Hematopoietic multipotent progenitor cell treated with erythropoietin and hydrocortisone succinate and interleukin-3 and kit ligand, for 15 days (in vitro differentiated cells): ENCODE measurements at places on chromosomes 2 and 18.

GRCh38 chr2:133054297-133054696 is 384.3 kb upstream of the LYPD1 start:
- DNase-seq = no peak

GRCh38 chr2:144099340-144099739 is 420.6 kb downstream of the ZEB2 start:
- no peak for DNase-seq

DNA sequence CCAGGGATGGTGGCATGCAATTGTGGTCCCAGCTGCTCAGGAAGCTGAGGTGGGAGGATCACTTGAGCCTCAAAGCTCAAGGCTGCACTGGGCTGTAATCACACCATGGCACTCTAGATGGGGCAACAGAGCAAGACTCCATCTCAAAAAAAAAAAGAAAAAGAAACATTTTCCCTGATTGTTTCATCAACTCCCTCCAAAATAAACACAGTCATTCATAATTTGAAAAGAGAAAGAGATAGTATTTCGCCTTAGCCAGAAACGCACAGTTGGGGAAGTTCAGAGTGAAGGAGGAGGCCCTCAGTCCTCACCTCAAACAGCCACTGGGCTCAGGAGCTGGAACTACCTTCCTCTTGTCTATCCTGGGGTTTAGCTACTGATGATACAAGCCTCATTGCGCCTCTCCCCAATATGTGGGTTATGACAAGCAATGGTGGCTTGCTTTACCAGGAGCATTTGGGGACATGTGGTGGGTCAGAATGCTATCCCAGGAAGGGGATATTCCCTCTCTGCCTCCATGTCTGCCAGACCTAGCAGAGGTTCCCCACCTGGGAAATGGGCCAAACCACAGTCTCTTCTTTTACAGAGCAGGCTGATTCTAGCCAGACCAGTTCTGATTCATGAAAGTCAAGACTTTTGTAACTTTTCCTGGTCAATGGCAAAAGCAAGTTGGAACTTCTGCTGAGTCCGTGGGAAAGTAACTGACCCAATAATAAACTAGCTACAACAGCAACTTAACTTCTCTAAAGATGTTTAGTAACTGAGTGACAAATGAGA is 22.2 kb upstream of the TMEM87B start:
- DNase-seq = no peak

- DNase-seq = no peak
Observed at GRCh38 chr2:161283926-161284325, 24.3 kb upstream of the PSMD14 start.

DNA sequence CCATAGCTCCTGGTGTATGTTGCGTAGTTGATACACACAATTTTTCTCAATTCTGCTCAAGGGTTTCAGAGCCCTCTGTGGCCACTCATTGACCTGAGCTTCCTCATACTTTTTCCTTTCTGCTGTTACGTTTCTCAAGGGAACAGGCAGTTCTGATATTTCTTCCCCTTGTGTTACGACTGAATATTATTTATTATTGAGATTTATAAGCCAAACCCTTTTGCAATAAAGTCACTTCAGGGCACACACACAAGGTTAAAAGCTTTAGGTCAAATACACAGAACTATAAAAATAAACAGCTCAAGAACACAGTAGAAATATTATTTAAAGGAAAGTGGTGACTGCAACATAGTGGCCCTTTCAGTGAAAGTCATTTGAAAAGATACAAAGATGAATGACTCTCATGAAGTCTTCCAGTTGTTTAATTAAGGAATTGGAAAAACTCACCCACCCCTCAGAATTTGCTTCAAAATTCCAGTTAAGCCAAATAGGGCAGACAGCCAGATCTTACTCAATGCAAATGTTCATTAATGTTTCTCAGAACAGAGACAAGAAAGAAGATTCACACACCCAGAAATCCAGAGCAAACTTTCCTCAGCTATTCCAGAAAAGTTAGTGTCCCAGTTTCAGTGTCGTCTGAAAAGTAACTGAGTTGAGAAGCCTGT is 179.7 kb downstream of the TRIB2 start:
- DNase-seq = no peak

DNA sequence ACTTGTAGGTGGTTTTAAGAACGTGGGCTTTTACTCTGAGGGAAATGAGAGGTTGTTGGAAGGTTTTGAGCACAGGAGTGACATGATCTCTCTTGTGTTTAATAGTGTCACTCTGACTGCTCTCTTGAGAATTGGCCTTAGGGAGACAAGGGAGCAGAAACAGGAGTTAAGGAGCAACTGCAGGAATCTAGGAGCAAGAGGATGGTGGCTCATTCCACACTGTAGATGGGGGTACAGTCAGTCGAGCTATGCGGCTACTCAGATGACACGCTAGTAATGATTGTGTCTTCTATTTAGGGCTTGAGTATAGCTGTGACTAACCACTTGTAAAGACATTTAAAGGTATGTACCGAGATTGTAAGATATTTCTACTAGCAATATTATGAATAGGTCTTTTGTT is 87.4 kb downstream of the RPRM start:
- no peak for DNase-seq

GRCh38 chr2:111044066-111044465 is 76.6 kb upstream of the BCL2L11 start:
- no peak for DNase-seq

DNA sequence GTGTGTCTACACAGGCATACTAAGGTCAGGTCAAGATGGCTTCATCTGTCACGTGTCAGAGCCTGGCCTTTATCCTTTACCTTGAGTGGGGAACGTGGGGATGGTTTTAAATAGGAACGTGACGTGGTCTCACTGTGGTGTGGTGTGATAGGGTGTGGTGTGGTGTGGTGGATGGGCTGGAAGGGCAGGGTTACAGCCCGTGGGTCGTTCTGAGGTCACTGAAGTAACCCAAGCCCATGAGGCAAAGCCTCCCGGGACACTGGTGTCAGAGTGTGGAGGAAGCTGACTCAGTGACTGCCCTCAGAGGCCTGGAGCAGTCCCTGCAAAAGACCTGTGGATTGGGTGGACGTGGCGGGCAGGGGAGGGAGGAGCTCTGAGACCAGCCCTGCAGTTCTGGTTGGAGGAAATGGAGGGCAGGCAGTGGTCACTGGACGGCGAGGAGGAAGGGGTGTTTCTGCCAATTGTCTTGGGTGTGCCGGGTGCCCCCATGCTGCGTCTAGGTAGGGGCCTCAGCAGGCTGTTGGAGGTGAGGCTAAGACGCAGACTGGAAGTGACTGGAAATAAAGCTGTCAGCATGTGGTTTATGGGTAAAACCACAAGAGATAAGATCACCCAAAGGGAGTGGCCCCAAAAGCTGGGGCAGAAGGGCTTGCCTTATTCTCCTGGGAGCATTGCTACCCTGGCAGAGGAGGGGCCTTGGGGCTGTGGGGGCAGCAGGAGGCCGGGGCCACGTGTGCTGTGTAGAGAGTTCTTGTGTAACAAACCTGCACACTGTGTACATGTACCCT is 84.8 kb downstream of the SH3RF3 start:
- DNase-seq = no peak

DNA sequence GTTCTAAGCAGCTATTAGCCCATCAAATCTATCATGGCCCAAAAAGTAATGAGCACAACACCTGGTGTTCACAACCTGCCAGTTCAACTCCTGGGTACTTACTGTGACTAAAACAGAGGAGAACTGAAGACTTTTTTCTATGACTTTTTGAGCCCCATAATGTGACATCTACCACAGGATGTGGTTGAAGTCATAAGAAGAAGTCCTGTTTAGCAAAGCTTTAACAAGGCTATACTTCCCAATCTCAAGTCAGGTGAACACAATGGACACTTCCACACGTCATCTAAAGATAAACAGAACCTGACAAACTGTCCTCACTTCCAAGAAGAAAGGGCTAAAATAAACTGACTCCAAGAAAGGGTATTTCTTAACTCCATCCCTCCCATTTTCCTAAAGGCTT is 138.8 kb downstream of the ATAD2B start:
- no peak for DNase-seq

GRCh38 chr18:36075862-36076587 is 8.7 kb upstream of the RPRD1A start:
- no peak for DNase-seq

- DNase-seq = no peak
Observed at GRCh38 chr2:204145791-204146190, 209.2 kb downstream of the ICOS start.

DNA sequence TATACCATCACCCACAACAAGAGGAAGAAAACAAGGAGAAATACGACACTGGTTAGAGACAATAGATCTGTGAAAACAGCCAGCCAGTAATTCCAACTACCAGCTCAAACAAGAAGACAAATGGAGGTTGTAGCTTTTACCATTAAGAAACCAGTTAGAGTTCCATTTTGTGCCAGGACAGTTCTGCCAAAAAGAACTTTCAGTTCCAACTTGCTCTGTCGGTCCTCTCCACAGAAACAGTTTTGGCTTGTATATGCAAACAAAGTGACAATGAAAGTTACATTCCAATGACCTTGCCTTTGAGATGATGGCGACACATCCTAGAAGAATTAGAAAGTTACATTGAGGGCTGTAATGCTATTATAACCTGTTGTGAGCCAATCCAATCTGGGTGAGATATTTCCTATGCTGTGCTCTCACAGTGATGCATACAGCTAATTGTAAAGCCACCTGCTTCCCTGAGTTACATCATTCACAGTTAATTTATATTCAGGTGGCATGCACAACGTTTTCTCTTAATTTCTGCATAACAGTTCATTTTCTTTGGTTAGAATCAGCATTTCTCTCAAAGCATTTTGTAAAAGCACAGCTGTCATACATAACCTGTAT is 1378.4 kb upstream of the PIK3C3 start:
- no peak for DNase-seq

DNA sequence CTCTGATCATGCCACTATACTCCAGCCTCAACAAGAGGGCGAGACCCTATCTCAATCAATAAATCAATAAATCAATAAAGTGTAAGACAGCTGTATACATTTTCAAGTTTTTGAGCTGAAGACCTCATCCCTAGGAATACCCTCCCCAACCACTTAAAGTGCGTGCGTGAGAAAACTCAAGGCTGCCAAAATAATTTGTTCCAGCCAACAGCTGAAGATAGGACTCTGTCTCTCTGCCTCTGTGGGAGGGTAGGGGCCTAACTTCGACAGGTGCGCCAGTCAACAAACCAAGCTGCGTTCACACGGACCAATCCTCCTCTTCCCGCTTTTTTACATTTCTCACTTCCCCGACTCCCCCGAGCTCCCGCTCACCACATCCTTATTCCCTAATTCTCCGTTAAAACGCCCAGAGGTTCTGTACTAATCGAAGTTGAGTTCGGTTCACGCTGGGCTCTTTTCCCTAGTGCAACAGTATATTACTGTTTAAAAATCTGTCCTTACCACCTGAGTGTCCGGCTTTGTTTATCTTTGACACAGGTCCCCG is 618 bp downstream of the POLR2D start:
- peak; percentile 33 for DNase-seq

DNA sequence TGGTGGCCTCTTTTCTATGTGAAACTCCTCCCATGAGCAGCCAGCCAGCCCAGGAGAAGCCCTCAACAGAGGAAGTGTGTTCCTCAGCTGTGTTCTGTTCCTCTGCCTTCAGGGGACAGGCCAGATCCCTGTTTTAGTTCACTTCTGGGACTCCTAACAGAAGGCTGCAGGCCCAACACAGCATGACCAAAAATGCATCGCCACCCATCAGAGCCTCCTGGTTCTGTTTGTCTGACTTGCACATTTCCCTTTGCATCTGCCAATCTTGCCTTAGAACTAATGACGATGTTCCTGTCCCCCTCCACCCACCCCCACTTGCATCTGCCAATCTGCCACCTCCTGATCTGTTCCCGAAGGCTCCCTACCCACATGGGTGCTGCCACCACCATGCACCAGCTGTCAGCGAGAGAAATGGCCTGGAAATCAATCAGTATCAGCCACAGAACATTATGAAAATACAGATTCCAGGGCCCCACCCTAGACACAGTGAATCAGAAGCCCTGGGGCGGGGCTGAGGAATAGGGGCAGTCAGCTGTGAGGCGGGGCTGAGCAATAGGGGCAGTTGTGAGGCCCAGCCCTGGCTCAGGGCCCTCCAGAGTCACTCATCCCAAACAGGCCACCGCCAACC is 51.0 kb downstream of the FAM168B start:
- DNase-seq = no peak

- no peak for DNase-seq
Observed at GRCh38 chr2:205324355-205324754, 357.9 kb upstream of the NRP2 start.

DNA sequence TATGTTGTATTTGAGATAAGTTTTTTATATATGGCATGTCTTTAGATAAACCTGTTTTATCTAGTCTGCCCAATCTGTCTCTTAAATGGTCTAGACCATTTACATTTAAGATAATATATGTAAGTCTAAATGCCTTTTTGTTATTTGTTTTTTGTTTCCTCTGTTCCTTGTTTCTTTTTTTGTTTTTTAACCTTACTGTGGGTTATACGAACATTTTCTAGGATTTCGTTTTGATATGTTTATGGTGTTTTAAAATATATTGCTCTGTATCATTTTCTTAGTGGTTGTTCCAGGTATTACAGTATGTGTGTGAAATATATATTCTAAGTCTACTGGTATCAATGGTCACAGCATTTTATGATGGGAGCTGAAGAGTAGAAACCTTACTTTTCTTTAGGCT is 13.3 kb downstream of the BCL2L11 start:
- DNase-seq = peak; percentile 36

DNA sequence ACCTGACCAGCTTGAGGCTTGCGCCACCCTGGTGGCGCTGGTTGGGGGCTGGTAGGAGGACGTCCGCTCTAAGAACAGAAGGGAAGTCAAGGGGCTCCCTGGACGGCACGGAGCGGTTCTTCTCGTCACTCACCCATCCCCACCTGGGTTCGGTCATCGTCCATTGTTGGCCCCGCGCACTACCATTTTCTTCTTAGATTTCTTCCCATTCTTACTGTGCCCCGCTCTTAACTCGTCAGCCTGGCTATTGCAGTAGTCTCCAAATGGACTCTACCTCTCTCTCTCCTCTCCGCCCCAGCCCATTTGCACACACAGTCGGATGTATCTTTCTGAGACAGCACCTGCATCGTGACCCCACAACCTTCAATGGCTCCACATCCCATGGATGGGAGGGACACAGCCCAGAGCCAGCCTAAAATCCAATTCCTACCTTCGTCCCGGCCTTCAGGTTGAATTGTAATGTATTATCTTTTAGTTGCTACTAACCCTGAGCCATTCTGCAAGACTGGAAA is 814 bp upstream of the RAB1A start:
- DNase-seq = no peak

GRCh38 chr2:118089139-118089800 is 999 bp downstream of the INSIG2 start:
- DNase-seq = peak; percentile 28

GRCh38 chr2:219079417-219079816 is 18.7 kb upstream of the IHH start:
- DNase-seq = no peak

- no peak for DNase-seq
Observed at GRCh38 chr18:13254971-13255927, 36.7 kb downstream of the LDLRAD4 start.

DNA sequence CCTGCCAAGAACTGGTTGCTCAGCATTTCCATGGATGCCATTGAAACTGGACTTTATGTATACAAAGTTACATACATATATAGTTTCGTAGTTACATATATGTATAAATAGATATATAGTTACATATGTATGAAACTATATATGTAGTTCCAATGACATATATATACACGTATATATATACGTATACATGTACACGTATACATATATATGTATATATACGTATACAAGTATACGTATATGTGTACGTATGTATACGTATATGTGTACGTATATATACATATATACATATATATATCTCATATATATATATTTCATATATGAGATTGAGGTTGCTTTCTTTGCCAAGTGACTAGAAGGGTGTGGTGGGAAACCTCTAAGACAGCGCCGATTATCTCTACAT is 10.6 kb upstream of the TMEM131 start:
- DNase-seq = no peak

GRCh38 chr2:25292408-25292807 is 49.3 kb downstream of the DNMT3A start:
- DNase-seq = no peak
